Activated CD4-positive, CD25-positive, alpha-beta regulatory T cell treated with anti-CD3 and anti-CD28 coated beads, Interleukin-2, amount 50 U/mL, for 16 hours (primary cell): ENCODE measurements at places on chromosomes 3 and 15.

DNA sequence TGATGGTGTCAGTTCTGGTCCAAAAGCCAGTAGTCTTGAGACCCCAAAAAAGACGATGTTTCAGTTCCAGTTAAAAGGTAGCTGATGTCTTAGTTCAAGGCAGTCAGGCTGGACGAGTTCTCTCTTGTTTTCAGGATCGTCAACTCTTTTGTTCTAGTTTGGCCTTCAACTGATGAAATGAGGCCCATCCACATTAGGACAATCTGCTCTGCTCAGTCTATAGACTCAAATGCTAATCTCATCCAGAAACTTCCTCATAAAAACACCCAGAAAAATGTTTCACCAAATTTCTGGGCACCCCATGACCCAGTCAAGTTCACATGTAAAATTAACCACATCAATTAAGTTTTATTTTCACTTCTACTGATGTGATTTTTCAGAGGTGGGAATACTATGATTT, 74.0 kb downstream of the MOBP start:
- DNase-seq: no peak

DNA sequence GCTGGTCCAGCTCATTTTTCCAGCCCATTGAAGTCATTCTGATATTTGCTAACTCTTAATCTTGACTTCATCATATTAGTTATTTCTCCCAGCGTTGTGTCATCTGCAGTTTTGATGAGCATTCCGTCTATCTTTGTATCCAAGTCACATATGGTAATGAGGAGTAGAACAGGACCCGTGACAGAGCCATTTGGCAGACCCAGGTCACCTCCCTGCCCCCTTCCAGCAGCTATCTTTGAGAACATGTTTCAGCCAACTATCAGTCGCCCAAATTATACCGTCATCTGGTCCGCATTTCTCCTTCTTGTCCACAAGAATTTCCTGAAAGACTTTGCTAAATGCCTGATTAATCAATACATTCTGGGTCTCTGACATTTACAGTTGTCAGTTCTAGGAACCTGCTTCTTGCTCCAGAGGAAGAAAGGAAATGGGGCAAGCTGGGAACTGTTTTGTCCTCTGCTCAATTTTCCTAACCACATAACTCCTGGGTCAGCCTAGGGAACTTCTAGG, 347.1 kb upstream of the NR2E3 start:
- DNase-seq: no peak

- no peak for DNase-seq
Observed at GRCh38 chr3:33834096-33834453, 35.6 kb downstream of the PDCD6IP start.

DNA sequence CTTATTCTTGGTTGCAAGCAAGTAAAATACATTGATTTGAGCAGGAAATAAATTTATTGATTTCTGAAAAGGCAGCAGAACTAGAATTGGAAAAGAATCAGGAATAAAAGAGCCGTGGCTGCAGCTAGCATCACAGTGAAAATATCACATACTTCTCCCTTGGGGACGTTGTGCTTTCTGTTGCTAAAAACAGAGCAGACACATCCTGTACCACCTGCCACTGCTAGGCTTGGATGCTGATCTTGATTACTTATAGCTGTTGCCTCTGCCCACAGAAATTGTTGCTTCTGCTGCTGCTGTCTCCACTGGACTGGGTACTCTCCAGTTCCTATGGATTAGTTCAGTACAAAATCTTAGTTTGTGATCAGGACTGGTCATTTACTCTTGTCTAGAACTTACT, 283.8 kb downstream of the C3orf38 start:
- no peak for DNase-seq

GRCh38 chr3:137084586-137084985, 126.8 kb downstream of the IL20RB start:
- no peak for DNase-seq

DNA sequence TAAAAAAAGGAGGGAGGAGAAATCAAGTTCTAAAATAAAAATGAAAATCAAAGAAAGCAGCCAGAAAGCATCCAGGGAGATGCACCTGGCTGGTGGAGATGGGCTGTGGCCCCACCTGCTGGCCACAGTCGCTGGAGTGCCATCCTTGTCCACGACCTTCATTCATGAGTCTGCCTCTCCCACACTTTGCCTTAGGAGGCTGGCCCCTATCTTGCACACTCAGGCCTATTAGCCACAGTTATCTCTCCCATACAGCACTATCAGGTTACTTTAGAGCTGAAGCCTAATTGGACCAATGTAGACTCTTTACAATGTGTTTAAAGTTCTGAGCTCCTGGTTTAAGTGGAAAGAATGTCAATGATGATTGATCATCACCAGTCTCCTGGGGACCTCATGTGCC, 392.0 kb upstream of the RORA start:
- no peak for DNase-seq

GRCh38 chr3:113825090-113825489, 13.5 kb upstream of the GRAMD1C start:
- DNase-seq: no peak

- no peak for DNase-seq
Observed at GRCh38 chr15:66738116-66738515, 36.1 kb downstream of the SMAD6 start.

GRCh38 chr15:80536716-80537115, 132.5 kb downstream of the ARNT2 start:
- DNase-seq: no peak

- no peak for DNase-seq
Observed at GRCh38 chr3:108071368-108071767, 19.5 kb downstream of the CD47 start.

- DNase-seq: no peak
Observed at GRCh38 chr3:117074826-117075225, 365.2 kb downstream of the TUSC7 start.
